Effector memory CD8-positive, alpha-beta T cell (primary cell): ENCODE measurements at places on chromosomes 6 and 20.

GRCh38 chr6:142349215-142349823, 47.5 kb downstream of the ADGRG6 start:
- no peak for DNase-seq

DNA sequence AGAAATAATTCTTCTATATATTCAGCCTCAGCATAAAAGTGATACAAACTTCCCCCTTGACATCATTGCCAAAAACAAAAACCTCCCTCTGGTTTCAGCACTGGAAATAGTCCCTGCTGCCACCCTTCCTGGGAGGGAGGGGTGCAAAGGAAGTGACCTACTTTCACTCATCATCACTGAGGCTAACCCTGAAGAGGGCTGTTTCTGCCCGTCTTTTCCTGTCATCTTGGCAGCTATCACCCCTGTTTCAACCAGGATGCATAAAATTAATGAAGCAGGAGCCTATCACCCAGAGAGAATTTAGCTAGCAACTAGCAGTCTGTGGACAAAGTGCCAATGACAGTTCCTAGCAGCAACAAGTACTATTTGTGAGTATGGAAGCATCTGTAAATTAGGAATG, 397.8 kb downstream of the LAMA2 start:
- peak; percentile 55 for DNase-seq

DNA sequence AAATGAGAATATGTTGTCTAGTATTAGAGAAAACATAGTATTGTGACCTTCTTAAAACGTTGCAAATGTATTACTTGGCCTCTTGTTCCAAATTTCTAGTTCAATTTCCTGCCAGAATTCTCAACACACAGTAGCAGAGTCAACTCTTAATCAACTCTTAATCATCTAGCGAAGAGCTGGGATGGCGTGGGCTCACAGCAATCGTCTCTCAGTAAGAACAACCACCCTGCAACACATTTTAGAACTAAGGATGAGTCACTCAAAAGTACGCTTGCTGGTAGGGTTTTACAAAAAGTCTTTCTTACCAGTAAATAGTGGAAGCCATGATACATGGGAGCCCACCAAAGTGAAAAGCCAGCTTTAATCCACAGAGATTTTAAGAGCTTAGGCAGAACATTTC, 24.6 kb downstream of the GPR6 start:
- no peak for DNase-seq

DNA sequence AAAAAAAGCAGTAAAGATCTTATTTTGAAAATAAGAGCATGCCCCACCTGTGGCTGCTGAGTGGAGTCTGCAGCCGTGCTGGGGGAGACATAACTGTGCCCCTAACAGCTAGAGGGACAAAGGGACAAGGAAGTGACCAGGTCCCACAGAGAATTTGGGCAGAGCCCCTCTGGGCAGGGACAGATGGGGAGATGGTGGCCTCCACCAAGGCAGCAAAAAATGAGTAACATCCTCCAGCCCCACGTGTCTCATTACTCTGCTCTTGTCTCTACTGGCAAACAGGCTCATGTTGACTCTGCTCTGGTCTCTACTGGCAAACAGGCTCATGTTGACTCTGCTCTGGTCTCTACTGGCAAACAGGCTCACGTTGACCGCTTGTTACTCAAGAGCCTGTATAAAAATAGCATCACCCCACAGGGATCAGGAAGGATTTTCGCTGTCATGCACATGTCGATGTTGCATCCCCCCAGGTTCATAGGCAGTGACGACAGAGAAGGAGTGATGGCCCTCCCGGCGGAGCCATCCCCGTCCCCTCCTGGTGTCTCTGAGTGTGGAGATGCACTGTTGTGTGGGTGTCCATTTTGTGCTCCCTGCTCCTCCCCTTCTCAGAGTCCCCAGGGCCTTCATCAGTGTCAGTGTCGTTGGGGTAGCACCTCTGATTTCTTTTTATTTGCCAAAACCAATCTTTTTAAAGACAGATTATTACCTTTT, 17.3 kb upstream of the PCMTD2 start:
- no peak for DNase-seq
